AG20443 (cell line): ENCODE measurements at places on chromosomes 2 and 18.

- DNase-seq = no peak
Measured at GRCh38 chr18:40653682-40654081, 1301.4 kb upstream of the PIK3C3 start.

DNA sequence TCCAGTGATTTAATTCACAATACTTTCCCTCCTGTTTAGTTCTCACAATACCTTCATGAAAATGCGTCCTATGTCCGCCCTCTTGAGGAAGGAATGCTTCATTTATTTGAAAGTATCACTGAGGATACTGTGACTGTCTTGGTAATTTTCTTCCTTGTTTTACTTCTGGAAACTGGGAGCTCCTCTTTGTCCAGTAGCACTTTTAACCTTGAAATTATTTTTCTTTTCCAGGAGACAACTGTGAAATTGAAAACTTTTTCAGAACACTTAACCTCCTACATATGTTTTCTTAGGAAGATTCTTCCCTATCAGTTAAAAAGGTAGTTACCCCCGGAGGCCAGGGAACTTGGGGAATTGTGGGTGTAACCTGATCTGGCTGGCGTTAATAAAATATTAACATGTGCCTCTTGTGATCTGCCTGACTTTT lies 58.9 kb upstream of the STON1 start:
- DNase-seq = peak; percentile 55

GRCh38 chr18:23259701-23260681 lies 124.7 kb downstream of the CABLES1 start:
- peak; percentile 83 for DNase-seq

DNA sequence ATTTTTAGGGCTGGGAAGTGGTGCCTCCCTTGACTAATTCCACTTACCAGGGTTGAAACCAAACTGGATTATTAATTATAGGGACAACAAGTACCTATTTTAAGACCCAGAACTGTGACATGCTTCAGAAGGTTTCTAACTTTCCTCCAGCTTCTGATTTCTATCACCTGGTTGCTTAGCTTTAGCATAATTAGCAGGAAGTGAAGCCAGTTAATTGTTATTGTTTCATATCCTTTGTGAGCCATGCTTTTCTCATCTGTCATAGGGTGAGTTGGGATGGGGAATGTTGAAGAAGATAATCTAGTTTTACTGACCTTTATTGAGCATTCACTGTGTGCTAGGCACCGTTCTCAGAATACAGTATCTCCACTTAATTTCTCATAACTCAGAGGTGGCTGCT lies 3.2 kb downstream of the YPEL5 start:
- no peak for DNase-seq

GRCh38 chr2:59288771-59289170 lies 1047.6 kb upstream of the FANCL start:
- no peak for DNase-seq

DNA sequence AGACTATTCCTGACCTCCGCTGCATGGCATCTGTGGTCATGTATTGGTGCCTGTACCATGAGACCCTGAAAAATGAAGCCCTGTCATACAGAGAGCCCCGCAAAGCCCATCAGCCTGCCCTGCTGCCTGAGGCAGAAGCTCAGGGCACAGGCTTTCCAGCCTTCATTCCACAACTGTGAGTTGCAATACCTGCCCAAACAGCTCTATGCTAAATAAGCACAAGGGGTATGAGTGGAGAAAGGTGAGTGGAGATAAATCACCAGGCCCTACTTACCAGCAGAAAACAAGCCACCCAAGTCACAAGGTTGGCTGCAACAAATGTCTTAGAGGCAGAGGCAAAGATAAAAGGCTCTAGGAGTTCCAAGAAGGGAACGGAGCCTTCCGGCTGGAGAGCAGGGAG lies 277.4 kb downstream of the TNS1 start:
- no peak for DNase-seq

- DNase-seq = no peak
Measured at GRCh38 chr2:217980591-217980990, 22.2 kb downstream of the TNS1 start.

- DNase-seq = no peak
Measured at GRCh38 chr2:14015113-14015630, 617.3 kb upstream of the LRATD1 start.

DNA sequence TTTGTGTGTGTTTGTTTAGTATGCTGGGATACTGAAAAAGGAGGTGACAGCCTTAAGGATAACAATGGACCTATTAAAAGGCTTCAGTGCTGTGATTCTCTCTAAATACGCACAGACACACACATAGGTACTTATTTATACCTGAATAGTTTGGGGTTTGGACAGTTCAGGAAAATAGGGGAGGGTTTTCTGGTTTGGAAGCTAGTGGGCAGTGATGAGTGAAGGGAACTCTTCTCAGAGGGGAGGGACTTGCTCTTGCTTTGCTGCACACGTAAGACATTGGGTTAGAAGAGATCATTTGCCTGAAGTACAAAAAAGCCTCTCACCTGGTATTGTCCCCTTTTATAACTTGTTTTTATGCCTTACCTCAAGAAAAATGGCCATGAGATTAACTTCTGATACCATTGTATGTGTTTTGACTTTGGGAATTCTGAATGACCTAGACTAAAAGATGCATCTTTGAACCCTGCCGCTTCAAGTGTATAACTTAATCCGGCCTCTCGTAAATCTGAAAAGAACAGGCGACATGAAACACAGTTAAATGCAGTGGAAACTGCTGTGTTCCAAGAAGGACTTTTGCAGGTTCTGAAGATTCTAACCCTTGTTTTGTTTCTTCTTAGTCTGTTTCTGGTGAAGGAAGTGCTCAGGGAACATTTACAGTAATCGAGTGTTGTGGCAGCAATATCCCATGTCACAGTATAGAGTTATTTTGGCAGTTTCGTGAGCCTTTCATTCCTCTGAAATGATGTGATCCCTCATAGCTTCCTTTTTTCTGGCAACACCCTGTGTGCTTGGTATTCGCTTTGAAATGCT lies 2.5 kb downstream of the CRIM1 start:
- peak; percentile 39 for DNase-seq
